SK-N-SH treated with all-trans-retinoic acid at 6 μM for 48 hours (cell line): ENCODE measurements at places on chromosomes 7 and 10.
A peak's percentile ranks its signal among the peaks of the same experiment; 100 is the strongest.

- ATAC-seq = no peak
Measured at GRCh38 chr10:118557946-118558345, 37.5 kb downstream of the PRLHR start.

- no peak for ATAC-seq
Measured at GRCh38 chr10:132788831-132789219, 2.9 kb upstream of the NKX6-2 start.

DNA sequence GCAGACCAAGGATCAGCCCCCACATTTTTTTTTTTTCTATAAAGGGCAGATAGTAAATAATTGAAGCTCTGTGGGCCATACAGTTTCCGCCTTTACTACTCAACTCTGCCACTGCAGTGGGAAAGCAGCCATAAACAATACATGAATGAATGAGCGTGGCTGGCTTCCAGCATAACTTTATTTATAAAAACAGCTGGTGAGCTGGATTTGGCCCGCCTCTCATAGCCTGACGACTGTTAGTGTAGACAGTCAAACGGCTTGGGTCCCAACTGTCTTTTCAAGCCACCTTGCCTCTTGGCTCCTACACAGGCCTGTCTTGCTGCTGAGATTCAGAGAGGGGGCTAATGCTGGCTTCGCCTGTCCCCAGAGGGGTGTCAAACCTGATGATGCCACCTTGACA, 169.8 kb upstream of the GPR26 start:
- ATAC-seq = no peak

DNA sequence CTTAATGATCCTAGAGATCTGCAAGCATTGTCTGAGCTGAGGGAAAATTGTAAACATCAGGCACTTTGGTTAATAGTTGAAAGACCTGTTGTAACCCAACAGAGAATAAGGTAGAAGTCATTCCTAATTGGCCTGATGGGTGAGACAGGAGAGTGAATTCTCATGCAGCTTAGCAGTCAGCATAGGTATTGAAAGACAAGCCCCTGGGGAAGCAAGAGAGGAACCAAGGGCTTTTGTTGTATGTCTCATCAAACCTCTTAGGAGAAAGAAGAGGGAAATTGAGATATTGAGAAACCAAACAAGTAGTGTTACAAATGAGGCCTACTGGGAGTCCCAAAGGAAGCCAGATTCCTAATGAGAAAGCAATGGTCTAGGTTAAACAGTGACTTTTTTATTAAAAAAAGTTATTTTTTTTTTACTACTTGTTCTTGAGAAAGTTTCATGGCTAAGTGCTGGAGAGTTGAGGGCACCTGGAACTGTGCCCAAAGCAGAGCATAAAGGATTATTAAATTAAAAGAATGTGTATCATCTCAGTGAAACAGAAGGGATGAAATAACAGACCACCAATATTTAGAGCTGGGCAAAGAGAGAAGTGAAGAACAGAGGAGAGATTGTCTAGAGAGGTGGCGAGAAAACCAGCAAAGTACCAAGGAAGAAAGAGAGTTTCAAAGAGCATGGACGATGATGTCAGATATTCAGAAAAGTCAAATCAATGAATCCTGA, 168.9 kb downstream of the CDK14 start:
- no peak for ATAC-seq

- no peak for ATAC-seq
Measured at GRCh38 chr10:102122450-102122849, 2.3 kb upstream of the LDB1 start.

DNA sequence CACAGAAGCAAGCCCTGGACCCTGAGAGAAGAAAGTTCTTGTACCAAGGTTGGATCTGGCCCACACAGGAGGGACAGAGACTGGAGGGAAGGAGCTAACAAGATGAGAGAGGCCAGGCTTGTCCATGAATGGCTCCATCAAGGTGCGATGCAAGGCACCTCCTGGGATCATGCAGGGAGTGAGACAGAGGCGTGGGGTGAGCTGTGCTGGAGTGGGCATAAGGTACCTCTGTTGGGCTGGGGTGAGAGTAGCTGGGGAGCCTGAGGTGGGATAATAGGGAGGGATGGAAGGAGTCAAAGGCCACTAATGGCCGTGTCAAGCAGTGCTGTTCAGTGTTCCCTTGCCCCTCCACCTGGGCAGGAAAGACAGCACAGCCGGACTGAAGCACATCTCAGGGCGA, 9.9 kb downstream of the TMEM72 start:
- ATAC-seq = no peak

DNA sequence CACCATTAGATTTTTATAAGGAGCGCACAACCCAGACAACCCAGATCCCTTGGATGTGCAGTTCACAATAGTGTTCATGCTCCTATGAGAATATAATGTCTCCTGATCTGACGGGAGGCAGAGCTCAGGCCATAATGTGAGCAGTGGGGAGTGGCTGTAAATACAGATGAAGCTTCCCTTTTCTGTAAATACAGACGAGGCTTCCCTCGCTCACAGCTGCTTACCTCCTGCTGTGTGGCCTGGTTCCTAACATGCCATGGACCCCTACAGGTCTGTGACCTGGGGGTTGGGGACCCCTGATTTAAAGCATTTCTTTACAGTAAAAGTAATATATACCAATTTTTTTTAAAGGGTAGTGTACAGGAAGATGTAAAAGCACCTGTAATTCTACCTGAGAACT, 33.2 kb downstream of the HELLS start:
- ATAC-seq = no peak

DNA sequence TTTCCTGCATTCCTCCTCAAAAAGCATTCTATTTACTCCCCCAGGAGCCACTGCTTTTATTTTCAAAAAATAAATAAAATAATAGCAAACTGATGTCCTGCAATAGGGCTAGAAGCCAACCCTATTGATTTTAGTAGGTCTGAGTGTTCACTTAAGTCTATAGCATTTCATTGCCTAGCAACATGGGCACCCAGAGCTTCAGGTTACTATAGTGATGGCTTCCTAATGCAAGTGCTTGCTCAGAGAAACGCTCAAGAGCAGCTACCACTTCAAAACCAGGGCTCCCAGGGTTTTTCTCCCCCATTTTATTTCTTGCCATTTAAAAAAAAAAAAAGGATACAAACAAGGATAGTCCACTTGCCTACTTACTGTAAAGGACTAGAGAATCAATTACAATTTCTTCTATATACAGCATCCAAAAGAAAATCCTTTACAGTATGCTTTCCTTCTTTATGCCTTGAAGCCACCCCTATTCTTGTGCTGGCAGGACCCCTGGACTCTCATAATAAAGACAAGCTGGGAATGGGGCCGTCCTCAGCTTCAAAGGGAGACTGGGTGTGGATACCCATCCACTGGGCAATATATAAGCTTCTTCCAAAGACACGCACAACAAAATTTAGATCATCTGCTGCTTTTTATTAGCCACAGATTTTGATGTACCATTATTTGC, 133.3 kb downstream of the VPS41 start:
- no peak for ATAC-seq

DNA sequence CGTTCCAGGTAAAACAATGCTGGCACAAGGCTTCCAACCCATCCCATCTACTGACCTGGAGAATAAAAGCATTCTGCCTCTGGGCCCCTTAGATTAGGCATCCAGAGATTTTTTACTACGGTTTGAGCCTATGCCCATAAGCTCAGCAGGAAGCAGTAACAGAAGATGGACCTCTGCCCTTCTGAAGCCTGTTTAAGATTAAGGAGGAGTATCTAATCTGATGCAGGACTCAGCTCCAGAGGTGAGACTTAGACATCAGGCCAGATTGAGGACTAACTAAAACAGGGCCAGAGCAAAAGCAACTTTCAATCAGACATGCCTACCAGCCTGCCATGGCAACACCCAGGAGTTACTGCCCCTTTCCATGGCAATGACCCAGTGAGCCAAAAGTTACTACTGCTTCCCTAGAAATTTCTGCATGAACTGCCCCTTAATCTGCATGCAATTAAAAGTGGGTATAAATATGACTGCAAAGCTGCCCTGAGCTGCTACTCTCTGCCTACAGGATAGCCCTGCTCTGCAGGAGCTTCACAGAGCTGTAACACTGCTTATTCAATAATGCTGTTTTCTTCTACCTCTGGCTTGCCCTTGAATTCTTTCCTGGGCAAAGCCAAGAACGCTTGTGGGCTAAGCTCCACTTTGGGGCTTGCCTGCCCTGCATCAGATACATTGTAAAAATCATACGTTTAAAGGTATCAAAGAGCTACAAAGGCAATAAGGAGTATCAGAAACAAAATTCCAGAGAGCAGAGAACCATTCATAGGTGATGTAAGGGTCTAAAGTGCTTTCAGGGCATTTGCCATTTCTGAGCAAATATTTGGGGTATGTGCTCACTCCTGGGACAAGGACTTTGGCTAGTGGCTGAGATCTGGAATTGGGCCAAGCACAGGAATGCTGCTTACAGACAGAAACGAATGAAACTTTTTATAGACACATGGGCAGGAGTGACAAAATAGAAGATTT, 25.0 kb upstream of the CNNM1 start:
- no peak for ATAC-seq

DNA sequence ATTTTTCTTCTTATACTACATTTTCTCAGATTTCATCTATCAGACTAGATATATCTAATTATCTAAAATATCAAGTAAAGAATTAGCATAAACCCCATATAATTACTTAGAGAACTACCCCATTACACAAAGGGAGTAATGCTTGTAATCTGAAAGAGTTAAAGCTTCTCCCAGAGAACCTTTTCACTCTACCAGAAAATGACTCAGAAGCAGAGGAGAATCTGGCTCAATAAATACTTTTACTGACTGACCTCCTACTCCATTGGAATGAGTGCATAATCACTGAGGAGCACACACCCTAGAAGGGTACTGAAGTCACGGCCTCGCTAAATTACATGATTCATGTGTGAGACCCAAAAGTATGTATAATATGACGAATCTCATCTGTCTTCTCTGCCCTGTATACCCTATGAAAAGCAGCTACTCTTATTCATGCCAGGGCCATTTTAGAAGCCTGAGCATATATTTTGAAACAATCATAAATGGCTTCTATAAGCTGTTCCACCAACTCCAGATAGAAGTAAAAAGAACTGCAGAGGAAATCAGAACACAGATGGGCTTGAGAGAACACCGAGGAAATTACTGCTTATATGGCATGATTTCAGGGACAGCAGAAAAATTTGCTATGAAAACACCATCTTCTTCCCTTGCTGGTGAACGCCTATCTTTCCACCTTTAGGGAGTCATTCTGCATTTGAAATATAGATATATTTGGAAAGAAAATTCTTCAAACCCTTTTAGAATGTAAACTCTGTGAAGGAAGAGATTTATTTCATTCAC, 32.7 kb downstream of the DNMBP start:
- ATAC-seq = peak; percentile 85

DNA sequence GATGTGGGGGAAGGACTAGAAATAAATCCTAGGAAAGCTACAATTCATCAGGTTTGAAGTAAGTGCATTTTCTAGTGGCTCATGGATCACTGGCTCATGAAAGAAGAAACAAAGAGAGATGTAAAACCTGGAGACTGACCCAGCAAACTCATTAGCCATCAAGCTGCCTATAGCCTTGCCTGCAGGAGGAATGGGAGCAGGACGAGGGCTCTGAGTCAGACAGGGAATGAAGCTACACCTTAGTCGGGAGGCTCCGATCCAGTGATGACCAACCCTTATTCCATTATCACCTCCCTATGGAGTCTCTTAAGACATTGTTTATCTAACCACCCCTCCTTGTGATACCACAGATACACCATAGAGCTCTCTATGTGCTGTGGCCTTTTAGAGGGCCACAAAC, 112.5 kb upstream of the WDR11 start:
- no peak for ATAC-seq

DNA sequence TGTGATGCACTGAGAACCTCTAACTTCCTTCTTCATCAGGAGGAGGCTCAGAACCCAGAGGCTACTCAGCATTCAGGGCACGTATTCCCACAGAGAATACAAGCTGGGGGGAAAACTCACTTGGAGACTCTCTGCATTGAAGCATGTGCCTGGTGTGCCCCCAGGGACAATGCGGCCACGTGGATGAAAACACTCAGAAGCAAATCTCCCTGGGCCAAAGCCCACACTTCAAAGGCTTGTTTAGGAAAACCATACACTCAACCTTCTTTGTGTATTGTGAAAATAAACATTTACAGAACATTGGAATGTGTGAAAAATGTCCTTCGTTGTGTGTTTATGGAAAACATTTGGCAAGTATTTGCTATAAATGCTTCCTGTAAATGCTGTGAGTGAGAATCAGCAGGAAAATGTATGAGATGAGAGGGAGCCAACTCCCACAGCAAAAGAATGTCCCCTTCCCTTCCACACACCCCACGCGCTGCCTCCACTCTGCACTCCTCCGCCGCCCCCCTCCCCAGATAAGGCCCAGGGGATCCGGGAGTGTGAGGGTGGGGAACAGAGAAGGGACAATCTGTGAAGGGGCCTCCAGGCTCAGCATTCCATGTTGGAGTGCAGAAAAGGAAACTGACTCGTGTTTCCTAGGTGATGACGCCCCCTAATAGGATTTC, 339.5 kb downstream of the ELMO1 start:
- ATAC-seq = no peak

DNA sequence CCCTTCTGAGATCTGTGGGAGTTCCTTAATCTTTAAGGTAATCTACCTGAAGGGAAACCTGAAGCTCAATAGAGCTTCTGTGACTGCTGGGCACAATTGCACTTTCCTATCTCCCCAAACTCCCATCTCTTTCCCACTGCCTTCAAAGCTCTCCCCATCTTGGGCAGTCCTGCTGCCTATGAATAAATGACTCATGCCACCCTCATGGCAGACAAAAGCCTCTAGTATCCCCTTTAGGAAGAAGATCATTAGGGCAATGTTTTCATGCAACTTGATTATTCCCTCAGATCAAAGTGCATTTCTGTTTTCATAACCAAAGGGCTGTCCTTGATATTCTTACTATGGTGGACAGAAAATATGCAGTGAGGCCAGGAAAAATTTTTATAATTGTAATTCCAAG, 704.9 kb upstream of the LRRN3 start:
- ATAC-seq = no peak

- ATAC-seq = peak; percentile 5; the same call in 1 of the 3 replicates
Measured at GRCh38 chr7:92813390-92814024, 22.9 kb downstream of the CDK6 start.

GRCh38 chr7:106260136-106260561, 24.6 kb downstream of the NAMPT start:
- ATAC-seq = no peak

DNA sequence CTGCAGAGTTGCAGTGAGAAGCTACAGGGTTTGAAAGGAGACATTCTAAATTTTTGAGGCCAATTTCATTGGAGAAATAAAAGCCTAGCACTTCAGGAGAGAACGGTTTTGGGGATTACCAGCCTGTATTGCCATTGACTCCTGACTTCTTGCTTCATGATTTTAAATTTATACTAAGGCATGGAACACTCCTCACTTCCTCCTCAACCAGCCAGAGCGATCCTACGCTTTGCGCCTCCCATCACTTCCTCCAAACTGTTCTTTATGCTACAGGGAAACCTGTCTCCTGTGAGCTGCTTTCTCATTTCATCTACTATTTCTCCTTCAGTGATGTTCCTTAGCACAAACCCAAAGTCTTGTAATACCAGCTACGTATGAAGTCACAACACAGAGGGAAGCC, 495.1 kb downstream of the SUGCT start:
- ATAC-seq = no peak

GRCh38 chr7:131578602-131579001, 22.2 kb upstream of the PODXL start:
- ATAC-seq = no peak
